ENCODE measurements at places on chromosomes 4 and X.

DNA sequence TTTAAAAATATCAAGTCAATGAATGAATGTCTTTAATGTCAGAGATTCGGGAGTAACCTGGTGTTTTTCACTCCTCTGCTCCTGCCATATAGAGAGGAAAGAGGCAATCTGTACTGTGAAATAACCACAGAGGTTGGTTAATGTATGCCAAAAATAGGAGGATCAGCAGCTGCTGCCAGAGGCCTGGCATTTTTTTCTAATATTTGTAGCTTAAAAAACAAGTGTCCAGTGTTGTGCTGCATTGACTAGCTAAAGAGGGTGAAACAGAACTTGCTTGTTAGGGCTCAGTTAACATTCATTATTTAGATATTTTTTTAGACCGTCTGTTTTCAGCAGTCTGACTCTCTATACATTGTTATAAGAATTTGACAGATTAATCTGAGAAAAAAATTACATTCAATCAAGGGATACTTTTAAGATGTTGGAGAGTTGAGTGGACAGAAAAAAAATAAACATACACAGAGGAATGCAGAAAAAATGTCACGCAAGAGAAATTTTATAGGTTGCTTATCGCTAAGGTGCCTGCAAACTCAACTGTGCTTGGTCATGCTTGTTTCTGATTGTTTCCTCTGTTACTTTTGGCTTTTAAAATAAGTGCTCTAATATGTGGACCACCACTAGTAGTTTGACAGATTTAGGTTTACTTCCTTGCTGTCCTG lies 392.3 kb upstream of the GALNT7 start:
- no peak for DNase-seq

DNA sequence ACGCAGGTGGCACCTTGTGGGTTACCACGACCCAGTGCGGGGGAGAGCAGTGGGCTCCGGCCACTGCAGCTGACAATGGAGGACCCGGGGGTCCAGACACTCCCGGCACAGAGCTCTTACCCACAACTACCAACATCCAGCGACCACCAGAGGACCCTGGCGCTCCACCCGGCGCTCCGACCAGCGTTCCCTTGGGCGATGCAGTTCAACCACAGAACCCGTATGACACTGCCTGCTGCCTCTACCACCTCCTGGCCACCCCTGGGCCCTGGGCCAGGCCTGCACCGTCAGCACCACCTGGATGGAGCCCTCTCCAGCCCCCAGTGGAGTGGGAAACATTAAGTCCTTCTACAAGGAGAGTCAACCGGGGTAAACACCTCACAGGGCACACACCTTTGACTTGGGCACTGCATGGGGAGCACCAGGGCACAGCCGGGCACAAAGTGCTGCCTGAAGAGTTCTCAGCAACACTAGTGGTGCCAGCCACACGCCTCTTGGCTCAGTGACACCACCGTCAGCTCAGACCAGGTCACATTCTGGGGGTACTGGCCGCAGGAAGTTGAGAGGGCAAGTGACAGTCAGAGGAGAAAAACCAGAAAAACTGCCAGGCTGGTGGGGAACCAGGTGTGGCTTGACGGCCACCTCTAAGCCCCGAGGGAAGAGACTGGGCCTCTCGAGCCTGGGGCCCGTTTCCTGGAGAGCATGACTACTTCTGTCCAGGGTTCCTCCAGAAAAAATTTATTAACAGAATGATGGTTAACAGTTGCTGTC lies 2.6 kb downstream of the CTBP1 start:
- peak; percentile 62 for DNase-seq

DNA sequence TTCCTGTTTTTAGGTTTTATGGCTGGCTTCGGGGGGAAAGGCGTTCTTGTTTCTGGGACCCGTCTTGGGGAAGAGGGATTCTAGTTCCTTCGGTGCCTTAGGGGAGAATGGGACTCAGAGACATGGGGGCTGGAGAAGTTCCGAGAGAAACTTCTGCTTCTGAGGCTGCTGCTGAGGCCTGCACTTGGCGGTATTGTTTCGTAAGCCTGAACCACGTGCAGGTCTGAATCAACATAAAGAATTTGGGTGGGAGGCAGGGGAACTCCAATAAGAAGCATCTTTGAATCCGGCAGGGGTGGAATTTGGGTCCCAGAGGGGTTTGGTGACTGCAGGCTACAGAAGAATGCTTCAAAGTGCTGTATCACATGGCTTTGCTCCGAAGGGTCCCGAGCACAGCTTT lies 15.1 kb downstream of the XG start:
- no peak for DNase-seq

GRCh38 chr4:8595237-8596087 lies 2.9 kb downstream of the CPZ start:
- DNase-seq, result no peak

DNA sequence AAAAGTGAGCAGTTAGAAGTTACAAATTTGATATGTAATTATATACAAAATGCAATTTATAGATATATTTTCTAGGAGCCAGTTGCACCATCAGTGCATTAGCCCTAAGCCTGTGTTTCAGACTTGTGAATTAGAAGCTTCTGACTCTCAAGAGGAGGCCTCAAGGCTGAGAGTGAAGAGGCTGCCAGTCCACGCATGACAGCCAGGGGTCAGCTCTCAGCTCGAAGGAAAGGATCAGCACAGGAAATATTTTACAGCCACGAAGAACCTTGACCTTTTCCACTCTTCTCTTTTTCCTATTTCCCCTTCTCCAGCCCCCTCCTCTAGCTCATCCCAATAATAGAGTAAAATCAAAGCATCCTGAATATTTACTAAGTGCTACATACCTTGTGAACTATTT lies 642.4 kb downstream of the TRIML1 start:
- DNase-seq, result no peak

DNA sequence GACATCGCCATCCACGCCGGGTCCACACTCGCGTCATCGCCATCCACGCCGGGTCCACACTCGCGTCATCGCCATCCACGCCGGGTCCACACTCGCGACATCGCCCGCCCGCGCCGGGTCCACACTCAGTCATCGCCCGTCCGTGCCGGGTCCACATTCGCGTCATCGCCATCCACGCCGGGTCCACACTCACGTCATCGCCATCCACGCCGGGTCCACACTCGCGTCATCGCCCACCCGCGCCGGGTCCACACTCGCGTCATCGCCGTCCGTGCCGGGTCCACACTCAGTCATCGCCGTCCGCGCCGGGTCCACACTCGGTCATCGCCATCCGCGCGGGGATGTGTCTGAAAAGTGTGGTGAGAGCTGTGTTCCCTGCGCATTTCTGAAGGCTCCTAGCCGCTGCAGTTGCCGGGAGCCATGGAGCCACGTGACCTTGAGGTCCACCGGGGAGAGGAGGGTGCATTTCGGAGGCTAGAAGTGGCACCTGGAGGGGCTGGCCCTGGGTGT lies 17.3 kb downstream of the PCGF3 start:
- DNase-seq, result no peak

GRCh38 chr4:8534129-8534528 lies 46.1 kb upstream of the GPR78 start:
- no peak for DNase-seq

- DNase-seq, result no peak
Measured at GRCh38 chr4:21765810-21766407, 182.7 kb downstream of the KCNIP4 start.

DNA sequence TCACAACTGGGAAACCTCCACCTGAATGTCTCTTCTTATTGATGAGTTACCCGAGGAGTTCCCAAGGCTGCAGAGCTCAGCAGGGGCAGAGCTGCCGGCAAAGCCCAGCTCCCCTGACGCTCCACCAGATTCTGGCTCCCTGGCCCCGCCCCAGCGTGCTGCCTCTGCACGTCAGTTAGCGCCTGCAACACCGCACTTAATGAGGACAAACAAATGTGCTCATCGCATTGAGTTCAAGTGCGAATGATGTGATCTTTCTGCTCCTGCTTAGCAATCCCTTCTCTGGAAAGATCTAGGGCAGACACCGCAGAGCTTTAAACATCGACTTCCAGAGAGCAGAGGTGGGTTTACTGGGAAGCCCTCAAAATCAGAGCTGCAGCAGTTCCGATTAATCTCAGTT lies 55.5 kb upstream of the FBXW7 start:
- DNase-seq, result peak; percentile 61

DNA sequence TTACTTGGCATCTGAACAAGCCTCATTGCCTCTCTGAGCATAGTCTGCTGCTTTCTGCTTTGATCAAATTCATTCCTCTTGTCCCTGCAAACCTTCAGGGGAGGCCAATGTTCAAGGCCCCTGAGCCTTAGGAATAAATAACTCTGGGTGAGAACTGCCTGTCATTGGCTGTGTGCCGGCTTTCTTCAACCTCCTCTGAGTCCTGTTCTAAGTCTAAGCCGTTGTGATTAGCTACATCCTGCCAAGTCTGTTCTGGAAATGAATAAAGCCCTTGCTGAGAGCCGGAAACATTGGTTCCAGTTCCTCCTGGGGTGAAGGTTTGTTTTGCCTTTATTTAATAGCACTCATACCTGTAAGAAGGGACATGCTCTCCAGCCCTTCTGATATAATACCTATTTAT lies 13.8 kb downstream of the RNF4 start:
- DNase-seq, result peak; percentile 47

DNA sequence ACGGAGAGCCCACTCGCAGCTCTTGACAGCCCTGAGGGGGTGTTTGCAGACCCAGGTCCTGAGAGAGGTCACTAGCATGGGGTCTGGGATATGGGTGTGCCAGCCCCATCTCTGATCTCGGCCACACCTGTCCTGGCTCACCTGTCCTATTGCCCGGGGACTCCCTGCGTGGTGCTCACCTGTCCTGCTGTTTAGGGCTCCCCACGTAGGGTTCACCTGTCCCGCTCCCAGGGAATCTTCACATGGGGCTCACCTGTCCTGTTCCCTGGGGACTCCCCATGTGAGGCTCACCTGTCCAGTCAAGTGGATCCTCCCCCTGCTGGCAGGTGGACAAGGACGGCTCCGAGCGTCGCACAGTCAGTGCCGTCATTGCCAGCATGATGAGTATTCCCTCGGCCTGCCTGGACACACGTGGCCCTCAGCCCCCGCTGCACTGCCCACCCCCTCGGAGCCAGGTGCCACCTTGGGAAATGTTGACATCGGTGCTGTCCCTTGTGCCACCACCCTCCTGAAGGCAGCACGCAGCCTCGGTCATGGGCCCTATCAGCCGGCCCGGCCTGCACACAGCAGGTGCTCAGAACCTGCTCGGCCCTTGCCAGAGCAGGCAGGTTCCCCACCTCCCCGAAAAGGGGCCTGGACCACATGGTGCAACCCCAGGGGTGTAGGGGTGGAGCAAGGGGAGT lies 6.3 kb downstream of the SLC49A3 start:
- peak; percentile 61 for DNase-seq

DNA sequence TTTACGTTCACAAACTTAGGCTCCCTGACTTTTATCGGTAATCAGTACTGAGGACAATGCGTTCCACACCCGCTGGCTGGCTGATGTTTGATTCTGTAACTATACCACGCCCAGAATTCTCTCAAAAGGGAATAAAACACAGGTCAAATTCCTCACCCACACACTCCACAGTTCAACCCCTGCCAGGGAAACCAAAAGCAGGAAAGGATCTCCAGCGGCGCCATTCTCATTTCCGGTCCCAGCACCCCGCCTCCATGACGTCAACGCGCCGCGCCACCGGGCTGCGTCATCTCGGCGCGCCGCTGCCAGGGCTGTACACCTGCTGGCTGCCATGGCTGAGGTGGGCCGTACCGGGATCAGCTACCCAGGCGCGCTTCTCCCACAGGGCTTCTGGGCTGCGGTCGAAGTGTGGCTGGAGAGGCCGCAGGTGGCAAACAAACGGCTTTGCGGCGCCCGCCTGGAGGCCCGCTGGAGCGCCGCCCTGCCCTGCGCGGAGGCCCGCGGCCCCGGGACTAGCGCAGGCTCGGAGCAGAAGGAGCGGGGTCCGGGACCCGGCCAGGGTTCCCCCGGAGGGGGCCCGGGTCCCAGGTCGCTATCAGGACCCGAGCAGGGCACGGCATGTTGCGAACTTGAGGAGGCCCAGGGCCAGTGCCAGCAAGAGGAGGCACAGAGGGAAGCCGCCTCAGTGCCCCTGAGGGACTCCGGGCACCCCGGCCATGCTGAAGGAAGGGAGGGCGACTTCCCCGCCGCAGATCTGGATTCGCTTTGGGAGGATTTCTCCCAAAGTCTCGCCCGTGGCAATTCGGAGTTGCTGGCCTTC lies at the start of the genes ACOX3 and TRMT44:
Gene ACOX3, minus strand, starts transcription at position 232 of the 820 bp plus-strand sequence. CDS start 24,202 bp downstream, outside the sequence.
Gene TRMT44, plus strand, starts transcription at position 286 of the 820 bp plus-strand sequence. Its CDS starts 46 bp downstream, at position 332.
- peak; percentile 94 for DNase-seq

GRCh38 chrX:74536832-74537371 lies 77.5 kb downstream of the RLIM start:
- DNase-seq, result no peak

- peak; percentile 55 for DNase-seq
Measured at GRCh38 chr4:10024303-10024702, 3.0 kb upstream of the SLC2A9 start.
